ENCODE measurements at places on chromosomes 7 and 10.

GRCh38 chr7:13986208-13986607 is 3.3 kb downstream of the ETV1 start:
- DNase-seq, result peak; percentile 23

- no peak for DNase-seq
Observed at GRCh38 chr7:20831956-20832355, 45.3 kb upstream of the SP8 start.

GRCh38 chr10:97921581-97922021 is 72.0 kb downstream of the GOLGA7B start:
- no peak for DNase-seq

DNA sequence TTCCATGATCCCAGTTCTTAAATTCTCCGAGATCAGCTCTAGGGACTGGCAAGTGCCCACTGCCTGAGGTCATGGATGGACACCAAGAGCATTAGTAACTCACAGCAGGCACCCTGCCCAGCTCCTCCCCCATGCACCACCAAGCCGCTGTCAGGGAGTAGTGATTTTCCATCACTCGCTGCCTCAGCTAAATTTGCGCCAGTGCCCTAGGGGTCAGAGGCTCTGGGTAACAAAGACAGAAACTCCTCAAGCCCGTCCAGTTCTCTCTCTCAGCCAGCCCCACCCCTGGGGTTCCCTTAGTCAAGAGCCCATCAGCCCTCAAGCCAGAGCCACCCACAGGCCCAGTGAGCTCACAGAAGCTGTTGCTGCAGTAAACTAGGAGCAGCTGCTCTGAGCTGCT is 30.0 kb downstream of the PAX2 start:
- DNase-seq, result no peak

- no peak for DNase-seq
Observed at GRCh38 chr10:120598386-120598785, 141.4 kb downstream of the PLPP4 start.

GRCh38 chr7:132592231-132592920 is 16.1 kb upstream of the PLXNA4 start:
- DNase-seq, result no peak

DNA sequence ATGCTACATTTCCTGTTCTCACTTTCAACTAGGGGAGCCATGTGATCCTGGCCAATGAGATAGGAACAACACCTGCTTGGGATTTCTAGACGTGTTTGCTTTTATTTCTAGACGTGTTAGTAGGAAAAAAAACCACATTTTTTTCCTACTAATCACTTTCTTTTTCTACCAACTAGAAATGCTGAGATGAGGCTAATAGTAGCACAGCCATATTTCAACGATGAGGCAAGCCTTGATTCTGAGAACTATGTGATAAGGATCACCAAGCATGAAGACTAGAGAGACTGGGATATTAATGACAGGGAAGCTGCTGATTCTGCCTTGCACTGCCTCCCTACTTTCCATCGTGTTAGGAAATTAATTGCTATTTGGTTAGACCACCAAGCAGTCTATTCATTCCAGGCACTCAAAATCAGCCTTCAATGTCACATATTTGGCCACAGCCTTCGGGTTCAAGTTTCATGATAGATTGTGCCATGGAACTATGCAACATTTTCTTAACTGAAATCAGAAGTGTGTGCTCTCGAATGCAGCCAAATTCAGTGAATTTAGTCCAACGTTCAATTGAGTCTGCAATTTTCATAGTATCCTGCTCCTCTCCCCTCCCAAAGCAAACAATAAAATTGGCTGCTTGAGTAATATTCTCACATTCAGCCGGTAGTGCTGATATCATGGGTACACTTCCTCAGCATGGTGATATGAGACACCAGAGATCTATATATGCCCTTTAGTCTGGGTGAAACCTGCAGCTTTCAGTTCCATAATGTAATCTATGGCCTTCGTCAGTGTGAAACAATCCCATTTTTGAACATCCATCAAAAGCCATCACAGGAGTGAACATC is 98.1 kb downstream of the GPR37 start:
- no peak for DNase-seq

DNA sequence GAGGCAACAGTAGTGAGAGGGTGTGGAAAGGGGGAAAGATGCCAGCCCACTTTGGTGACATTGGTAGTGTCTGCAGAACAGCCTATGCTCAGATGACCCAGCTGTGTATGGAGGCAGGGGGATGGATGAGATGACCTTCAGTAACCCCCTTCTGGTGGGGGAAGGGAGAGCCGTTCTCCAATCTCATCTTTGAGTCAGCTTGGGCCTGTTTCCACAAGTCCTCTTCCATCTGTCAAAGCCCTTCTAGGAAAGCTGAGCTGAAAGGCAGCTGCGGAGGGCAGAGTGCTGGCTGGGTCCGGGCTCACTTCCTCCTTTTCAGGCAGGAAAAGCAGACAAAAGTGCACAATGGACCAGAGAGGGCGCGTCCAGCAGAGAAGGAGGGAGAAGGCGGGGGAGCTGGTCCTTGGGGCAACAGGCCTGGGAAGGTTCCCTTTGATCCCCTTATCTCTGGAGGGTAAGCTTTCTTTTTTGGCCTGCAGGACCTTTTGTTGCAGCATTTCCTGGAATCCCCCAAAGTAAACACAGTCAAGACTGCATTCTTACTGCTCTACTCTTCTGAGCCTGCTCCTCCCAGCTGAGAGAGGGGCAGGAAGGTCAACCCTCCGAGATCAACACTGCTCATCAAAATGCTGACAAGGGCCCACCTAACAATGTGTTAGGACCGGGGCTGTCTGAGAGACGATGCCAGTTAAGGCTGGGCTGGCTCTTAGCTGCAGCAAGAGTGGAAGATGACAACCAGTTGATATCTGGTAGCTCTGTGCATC is 1.2 kb upstream of the LRMDA start:
- DNase-seq, result no peak

DNA sequence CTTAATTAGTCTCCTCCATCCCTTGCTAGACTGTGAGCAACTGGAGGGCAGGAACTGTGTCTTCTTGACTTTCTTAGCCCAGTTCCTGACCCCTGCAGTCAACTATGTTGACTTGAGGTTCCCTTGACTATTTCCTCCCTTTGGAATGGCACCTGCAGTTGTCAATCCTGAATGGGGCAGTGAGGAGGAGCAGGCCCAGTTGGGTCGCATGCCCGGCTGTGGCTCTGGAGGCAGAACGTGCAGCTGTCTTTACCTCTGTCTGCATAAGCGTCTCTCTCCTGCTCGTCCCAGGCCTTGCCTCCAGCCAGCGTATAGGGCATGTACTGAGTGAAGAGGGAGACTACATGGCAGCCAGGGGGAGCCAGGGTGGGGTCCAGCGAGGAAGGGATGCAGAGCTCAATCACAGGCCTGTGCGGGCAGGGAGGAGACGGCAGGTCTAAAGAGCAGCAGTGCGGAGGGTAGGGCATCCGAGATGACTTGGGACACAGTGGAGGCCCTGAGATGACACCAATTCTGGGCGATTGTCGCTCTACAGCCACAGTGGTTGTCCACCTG is 26.8 kb downstream of the PYROXD2 start:
- no peak for DNase-seq

- DNase-seq, result no peak
Observed at GRCh38 chr10:64067009-64067606, 545.9 kb downstream of the REEP3 start.

DNA sequence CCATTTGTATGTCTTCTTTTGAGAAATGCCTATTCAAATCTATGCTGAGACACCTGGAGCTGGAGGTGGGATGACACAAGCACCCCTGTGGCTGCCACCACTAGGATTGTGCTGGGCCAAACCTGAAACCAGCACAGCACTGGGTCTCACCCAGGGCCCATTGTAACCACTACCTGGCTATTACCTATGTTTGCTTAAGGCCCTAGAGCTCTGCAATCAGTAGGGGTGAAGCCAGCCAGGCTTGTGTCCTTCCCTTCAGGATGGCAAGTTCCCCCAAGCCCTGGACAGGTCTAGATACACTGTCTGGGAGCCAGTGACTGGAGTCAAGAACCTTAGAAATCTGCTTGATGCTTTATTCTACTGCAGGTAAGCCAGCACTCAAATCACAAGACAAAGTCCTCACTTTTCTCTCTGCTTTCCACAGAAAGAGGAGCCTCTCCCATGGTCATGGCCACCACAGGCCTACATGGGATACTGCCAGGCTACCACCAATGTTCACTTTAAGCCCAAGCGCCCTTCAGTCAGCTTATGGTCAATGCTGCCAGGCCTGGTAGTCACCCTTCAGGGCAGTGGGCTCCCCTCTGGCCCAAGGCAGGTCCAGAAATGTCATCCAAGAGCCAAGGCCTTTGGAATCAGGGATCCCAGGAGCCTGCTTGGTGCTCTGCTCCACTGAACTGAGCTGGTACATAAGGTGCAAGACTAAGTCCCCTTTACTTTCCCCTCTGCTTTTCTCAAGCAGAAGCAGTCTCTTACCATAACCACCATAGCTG is 105.3 kb downstream of the BMS1 start:
- DNase-seq, result no peak

GRCh38 chr7:132972745-132973144 is 109.1 kb downstream of the CHCHD3 start:
- DNase-seq, result no peak

GRCh38 chr10:96973809-96974747 is 142.0 kb downstream of the LCOR start:
- no peak for DNase-seq

- peak; percentile 45 for DNase-seq
Observed at GRCh38 chr10:106175760-106176377, 988.6 kb downstream of the SORCS1 start.

- DNase-seq, result no peak
Observed at GRCh38 chr7:43303740-43304241, 191.3 kb downstream of the HECW1 start.

DNA sequence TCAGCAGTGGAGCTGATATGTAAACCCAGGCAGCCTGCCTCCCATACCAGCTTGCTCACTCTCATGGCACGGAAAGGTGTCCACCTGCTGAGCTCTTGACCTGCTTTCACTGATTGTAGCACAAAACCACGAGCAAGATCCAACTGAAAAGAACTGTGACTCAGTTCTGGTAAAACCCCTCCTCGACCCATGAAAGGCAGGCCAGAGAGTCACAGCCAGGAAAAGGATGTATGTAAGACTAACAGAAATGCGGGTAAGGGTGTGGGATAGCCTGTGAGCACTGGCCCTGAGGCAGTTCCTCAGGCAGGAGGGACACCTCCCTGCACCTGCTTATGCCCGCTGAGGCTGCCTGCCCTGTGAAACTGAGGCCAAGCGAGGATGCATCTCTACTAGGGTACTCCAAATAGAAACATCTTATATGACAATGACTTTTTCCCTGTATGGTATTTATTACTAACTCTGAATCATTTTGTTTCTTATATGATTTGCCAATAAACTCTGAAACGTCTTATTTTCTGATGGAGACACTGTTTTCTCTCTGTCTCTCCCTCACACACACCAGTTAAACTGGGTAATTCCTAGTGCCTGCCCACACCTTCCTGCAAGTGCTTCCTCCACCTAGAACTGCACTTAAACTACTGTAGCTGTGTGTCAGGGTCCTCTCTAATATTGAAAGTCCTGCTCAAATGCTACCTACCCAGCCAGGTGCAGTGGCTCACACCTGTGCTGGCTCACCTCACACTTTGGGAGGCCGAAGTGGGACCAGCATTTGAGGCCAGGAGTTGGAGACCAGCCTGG is 73.3 kb upstream of the GHITM start:
- DNase-seq, result no peak

DNA sequence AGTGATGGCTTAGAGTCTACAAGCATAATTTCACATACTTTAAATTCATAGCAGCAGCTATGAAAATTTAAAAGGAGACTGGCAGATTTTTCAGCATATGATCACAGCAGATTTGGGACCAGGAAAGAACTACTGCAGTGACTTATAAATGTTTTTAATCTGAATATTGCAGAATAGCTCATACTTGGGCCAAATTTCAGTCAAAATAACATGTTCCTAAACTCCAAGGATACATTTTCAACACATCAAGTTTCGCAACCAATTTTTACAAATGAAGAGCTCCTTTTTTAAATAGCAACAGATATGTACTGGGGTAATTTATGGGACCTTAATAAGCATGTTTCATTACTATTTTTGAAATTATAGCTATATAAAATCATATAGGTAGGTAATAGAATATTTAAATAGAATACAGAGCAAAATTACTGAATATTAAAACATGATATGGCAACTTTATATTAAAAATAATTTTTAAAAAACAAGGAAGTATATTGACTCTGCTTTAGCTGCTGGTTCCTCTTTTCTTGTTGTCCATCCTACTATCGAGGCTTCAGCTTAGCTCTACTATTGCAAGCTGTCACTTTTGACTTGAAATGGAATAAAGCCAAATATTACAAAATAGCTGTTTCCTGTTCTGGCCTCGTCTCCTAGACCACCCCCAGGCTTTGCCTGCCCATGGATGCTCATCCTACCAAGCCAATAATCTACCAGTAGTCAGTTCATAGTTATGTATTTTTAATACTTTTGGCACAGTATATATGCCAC is 123.1 kb downstream of the NRBF2 start:
- DNase-seq, result no peak

Data from SK-MEL-5 (cell line).